ENCODE measurements at places on chromosomes 11 and 22. TPM values are rescaled to one million over a fixed set of nuclear protein-coding genes. Genes with fewer than 3 reads are reported as not detected.

DNA sequence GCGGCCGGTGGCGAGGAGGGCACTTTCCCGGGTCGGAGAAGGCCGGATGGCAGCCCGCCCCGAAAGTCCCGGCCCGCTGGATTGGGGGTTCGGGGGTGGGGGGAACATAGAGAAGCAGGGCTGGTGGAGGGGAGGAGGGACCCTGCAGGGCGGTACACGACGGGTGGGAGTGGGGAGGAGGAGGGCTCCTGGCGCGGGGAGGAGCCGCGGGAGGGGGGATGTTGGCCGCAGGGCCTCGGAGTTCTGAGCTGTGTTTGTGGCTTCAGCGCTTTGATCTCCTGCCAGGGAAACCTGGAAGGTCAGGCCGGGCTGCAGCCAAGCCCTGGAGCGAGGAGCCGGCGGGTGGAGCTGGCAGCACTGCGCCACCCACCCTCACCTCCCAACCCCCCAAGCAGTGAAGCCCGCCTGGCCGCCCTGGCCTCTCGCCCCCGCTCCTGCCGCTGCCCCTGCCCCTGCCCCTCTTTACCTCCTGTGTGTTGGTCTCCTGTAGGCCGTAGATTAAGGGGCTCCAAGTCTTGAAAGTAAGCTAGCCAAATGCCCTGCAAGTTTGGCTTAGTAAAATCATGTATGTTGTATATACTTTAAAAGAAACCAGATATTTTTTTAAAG, 30.9 kb downstream of the C22orf31 start:
- DNase-seq = peak; percentile 91

DNA sequence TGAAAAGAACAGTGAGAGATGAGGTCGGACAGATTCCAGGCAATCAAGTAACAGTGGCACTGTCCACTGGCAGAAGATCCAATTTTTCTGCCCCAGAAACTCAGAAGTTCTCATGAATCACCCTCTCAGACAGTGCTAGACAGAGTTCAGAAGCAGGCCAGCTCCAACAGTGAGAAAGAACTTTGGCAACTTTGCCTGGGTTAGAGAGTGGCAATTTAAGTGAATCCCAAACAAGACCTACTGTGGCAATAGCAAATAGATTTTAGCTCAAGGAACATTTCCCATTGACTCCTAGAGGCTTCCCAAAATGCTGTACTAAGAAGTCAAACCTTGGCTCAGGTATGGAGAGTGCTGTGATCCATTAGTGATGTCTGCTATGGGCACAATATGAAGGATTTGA, 12.3 kb downstream of the CD44 start:
- DNase-seq = no peak

DNA sequence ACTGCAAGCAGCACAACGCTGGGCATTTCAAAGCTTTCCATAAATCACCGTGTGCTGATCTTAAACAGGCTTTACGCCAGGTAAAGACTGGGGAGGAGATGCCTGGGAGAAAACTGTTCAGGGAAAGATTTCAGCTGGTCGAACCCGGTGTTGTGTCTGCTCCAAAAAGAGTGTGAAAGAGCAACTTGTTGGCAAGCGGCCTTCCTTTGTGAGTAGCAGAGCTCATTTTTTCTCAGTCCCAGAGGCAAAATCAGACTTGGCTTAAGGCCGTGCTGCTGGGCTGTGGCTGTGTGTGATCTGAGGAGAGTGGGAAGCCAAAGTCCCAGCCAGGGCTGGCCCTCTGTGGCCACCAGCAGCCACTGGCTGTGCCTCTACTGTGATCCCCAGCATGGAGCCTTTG, 75.7 kb upstream of the E2F8 start:
- DNase-seq = no peak

GRCh38 chr11:83158965-83159901, 2.3 kb downstream of the PCF11 start:
- DNase-seq = no peak

DNA sequence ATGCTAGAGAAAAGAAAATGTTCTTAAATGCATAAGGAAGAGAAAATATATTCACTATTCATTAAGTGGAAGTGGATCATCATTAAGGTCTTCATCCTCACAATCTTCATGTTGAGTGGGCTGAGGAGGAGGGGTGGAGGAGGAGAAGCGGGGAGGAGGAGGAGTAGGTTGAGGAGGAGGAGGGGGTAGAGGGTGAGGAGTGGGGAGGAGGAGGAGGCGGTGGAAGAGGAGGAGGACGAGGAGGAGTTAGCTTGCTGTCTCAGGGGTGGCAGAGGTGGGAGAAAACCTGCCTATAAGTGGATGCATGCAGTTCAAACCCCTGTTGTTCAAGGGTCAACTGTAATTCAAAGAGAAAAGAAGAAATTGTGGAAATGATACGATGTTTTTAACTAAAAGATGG, 71.6 kb downstream of the MYEOV start:
- no peak for DNase-seq

GRCh38 chr22:20503816-20504215, 3.6 kb upstream of the MED15 start:
- no peak for DNase-seq

GRCh38 chr11:125401235-125401634, 94.8 kb downstream of the FEZ1 start:
- DNase-seq = no peak

GRCh38 chr11:128516886-128517285, 70.5 kb downstream of the ETS1 start:
- DNase-seq = no peak

DNA sequence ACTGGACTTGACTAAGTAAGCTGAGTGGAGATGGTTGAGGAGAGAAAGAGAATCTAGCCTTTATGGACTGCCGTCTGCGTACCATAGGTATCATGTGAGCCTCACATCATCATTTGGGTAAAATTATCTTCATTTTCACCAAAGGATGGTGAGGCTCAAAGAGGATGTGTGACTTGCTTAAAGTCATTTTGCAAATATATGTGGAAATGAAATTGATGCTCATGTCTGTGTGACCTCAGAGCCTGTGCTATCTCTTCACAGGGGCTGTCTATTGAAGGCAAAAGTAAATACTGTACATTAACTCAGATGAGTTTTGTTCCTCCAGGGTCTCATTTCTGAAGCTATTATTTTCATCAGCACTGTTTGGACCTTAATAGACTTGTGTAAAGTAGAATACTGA, 83.3 kb upstream of the ALKBH3 start:
- no peak for DNase-seq

DNA sequence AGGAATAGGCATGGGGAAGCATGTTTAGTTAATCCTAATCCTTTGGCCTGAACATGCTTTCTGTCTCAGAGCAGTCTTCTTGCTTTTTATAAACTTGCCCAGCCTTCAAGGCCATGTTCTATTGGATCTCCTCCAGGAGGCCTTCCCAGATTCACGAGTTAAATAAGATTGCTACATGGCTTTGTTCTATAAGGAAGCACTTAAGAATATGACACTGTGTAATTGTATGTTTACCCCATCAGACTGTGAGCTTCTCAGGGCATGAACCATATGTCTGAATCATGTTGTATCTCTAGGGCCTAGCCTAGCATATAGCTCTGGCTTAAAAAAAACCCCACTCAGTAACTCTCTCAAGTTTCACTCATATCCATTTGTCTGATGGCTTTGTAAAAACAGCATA, 26.4 kb upstream of the UCP3 start:
- no peak for DNase-seq

- DNase-seq = no peak
Observed at GRCh38 chr11:23473782-23474181, 613.5 kb upstream of the CCDC179 start.

- no peak for DNase-seq
Observed at GRCh38 chr22:43269646-43270045, 73.5 kb downstream of the SCUBE1 start.

GRCh38 chr11:106092446-106092845, 15.0 kb downstream of the AASDHPPT start:
- DNase-seq = no peak

GRCh38 chr11:69862331-69862771, 43.1 kb upstream of the FGF3 start:
- no peak for DNase-seq

GRCh38 chr11:24965748-24966147, 468.9 kb downstream of the LUZP2 start:
- no peak for DNase-seq

- DNase-seq = no peak
Observed at GRCh38 chr11:117090111-117090706, 8.0 kb downstream of the SIK3 start.

DNA sequence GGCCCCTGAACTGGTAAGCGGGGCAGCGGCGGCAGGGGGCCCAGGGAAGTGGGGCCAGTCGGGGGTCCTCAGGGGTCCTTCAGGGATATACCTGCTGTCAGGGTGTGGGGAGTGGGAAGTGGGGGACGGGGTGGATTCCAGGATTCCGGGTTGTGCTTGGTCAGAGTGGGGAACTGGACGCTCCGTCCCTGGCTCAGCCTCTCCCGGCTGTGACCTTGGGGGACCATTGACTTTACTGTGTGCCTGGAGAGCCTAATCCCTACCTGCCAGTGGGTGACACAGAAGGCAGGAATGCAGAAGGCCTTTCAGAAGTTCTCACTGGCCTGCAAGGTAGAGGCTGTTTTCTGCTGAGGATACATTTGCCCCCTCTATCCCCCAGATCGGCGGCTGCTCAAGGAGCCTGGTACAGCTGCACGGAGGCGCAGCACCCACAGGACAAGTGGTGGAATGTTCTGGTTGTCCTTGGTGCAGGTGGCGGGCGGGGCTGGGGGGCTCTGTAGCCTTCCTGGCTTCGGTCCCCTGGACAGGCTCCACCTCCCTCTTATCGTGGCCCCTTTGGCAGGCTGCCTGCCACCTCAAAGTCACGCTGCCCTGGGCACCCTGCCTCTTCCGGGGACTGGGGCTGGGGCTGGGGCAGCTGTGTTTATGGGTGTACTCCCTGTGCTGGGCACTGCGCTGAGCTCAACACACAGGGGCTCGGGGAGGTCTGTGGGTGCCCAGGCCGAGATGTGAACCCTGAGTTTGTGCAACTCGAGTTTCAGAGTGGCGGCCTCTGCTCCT, 18.4 kb downstream of the KCNQ1 start:
- no peak for DNase-seq

- DNase-seq = no peak
Observed at GRCh38 chr11:45043755-45044475, 93.2 kb upstream of the TP53I11 start.

DNA sequence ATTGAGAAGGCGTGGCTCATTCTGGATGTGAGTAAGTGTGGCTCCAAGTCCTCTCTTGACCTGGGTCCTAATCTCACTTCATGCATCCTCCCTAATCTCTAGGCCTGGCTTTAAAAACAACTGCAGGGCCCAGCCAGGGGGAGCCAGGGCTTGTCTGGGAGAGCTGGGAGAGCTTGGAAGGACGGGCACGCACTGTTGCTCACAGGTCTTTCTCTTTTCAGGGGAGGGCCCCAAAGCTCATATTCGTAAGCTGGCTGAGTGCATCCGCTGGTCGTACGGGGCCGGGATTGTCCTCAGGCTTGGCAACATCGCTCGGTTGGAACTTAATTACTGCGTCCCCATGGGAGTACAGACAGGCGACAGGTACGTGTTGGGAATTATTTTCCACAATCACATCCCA, 34.1 kb upstream of the PARVB start:
- no peak for DNase-seq

GRCh38 chr22:22032906-22033802, 50.6 kb upstream of the TOP3B start:
- DNase-seq = no peak

CACNA1I gene
- polyA plus RNA-seq = 0.13 TPM

PRR33 gene
- polyA plus RNA-seq = 0.08 TPM

SHISA8 gene
- polyA plus RNA-seq = 0.38 TPM

FOXRED1 gene
- polyA plus RNA-seq = 58.4 TPM

ART1 gene
- polyA plus RNA-seq = 0.38 TPM

DBX1 gene
- not detected for polyA plus RNA-seq

TRIM29 gene
- polyA plus RNA-seq = 1.8 TPM
